Activated CD4-positive, CD25-positive, alpha-beta regulatory T cell treated with anti-CD3 and anti-CD28 coated beads, Interleukin-2, amount 50 U/mL, for 16 hours (primary cell): ENCODE measurements at places on chromosomes 12 and 14.

DNA sequence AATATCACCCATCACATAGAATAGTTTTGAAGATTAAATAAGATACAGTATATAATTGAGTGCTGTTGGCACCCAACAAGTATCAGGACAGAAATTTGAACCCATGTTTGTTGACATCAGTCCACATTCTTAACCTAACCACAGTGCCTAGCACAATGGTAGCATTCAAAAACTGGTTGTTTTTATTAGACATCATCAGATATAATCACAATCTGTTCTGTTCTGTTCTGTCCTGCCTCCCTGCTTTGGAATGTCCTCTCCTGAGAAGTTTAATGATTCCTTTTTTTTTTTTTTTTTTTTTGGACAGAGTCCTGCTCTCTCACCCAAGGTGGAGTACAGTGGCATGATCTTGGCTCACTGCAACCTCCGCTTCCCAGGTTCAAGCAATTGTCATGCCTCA lies 476.6 kb downstream of the RMST start:
- DNase-seq = no peak

DNA sequence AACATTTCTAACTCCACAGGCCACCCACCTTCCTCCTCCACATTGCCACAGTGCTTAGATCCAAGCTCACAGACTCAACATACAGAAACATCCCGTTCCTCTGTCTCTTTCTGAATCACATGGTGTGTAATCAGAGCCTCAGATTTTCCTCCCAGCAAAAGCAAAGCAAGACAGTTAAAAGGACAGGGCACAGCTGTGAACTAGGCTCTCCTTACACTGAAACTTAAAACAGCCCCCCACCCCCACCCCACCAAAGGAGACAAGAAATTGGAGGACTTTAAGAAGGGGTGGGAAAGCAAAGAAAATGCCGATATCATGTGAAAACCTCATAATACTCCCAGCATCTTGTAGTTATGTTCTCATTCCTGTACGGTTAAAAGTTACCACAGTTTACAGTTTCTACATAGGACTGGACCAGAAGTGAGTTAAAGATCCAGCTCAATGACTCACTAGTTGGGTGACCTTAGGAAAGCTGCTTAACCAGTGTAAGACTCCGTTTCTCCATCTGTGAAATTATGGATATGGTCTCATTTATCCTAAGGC lies 4.8 kb downstream of the YBX3 start:
- DNase-seq = no peak

DNA sequence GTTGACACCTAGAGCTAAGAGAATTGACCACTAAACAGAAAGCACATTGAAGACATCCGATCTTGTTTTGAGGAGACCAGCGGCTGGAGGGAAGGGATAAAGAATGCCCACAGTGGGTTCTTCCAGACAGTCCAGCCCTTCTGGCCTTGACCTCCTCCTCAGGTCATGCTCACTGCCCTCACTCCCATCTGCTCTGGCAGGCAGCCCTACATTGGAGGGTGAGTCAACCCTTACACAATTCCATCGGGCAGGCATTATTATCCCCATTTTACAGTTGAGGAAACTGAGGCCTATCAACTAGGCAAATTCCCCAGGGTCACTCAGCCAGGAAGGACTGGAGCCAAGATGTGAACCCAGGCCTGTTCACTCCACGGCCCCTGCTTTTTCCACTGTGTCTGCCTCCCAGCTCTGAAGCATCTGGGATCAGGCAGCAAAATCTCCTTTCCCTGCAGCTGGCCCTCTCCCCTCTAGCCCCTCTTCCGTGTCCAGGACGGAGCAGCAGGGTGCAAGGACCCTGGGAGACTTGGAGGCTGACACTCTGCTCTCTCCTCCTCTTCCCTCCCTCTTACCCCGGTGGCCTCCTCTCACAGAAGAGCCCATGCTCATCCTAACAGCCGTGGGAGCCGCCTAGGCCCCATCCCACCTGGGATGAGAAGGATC lies 5.3 kb downstream of the SCNN1A start:
- DNase-seq = no peak

GRCh38 chr12:12482150-12482761 lies 80.4 kb downstream of the DUSP16 start:
- DNase-seq = no peak

GRCh38 chr12:115362339-115362976 lies 678.5 kb upstream of the TBX3 start:
- DNase-seq = no peak

- DNase-seq = no peak
Measured at GRCh38 chr14:88463318-88463717, 77.9 kb downstream of the SPATA7 start.

GRCh38 chr12:94133964-94134795 lies 14.2 kb upstream of the PLXNC1 start:
- no peak for DNase-seq

DNA sequence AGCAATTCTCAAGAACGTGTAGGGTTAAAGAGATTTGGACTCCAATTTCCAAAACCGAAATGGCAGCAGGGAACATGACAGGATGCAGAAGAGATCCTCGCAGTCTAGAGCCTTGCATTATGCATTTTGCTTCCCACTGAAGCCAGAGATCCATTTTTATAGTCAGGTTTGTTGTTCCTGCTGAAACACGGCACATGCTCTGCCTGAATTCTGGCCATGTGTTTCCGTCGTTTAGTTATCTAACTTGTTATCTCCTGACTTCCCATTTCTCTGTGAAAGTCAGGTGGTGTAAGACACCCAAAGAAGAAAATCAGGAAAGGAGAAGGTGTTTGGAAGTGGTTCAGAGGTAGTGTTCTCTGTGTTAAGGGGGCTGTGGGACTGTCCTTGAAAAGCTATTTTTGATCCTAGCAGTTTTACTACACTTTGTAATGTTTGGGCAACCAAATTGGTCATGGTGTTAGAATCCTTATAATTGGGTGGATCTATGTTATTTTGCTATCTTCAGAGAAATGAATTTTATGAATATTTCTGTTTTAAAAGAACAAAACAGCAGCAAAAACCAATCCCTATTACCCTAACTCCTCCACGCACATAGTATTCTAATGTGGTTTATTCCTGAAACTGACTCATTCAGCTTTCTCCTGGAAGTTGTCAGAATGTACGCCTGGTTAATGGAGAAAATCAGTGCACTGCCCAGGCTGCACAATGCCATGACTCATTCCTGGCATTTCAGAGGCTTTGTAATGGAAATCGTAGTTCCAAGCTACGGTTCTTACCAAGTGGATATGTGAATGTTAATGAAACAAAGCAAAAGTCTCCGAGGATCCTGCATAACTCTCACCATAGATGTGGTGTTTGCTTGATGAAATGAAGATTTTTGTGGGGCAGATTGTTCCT lies 110.1 kb downstream of the SAMD4A start:
- no peak for DNase-seq

DNA sequence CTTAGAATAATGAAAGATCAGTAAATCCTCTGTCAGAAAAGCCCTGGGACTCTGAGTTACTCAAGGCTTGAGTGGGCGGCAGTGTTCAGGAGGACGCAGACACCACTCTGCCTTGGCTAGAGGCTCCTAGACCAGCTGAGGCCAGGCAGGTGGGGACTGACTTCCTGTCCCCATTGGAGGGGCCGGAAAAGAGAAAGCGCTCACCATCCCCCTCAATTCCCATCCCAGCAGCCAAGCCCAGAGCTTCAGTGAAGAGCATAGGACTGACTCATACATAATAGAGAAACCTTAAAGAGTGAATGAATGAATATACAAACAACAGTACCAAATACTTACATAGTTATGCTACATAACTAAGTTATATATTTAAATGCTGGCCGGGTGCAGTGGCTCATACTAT lies 62.0 kb downstream of the PLEKHG7 start:
- DNase-seq = no peak
